ENCODE measurements at places on chromosomes 7 and 10.

- DNase-seq: no peak
Measured at GRCh38 chr7:18455606-18456005, 39.9 kb upstream of the HDAC9 start.

DNA sequence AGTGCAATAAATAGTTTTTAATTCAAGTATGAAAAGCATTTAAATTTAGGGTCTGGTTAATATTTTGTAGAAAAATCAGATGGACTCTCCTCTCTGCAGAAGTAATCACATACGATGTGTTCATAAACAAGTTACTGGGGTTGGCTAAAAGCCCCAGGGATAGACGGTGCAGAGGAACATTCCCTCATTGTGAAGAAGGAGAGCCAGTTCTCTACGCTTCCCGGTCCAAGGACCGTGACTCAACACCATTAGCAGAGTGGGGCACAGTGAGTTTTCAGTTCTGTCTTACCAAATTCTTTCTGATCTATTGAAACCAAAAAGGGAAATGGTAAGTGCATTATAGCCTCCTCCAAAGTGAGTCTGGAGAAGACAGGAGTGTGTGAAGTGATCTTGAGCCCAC, 327.8 kb downstream of the WDR37 start:
- DNase-seq: no peak

GRCh38 chr7:50866343-50867033, 83.8 kb upstream of the GRB10 start:
- peak; percentile 5 for DNase-seq

- DNase-seq: no peak
Measured at GRCh38 chr10:120749856-120750566, 101.2 kb upstream of the WDR11 start.

DNA sequence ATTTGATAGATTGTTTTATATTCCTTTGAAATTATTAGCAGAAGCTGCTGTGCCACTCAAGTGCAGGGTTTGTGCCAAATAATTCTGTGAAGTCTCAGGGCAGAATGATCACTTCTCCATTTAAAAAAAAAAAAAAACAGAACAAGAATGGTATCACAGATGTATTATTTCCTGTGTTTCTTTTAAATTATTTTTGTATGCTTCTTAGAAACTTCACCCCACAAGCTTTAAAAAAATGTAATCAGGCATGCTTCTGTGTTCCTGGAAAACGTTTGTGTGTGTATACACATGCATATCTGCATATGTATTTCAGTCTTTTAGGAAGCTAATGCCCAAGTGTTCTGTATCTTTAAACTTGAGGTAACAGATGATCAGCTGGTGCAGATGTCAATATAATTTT, 6.3 kb upstream of the CD36 start:
- DNase-seq: no peak

DNA sequence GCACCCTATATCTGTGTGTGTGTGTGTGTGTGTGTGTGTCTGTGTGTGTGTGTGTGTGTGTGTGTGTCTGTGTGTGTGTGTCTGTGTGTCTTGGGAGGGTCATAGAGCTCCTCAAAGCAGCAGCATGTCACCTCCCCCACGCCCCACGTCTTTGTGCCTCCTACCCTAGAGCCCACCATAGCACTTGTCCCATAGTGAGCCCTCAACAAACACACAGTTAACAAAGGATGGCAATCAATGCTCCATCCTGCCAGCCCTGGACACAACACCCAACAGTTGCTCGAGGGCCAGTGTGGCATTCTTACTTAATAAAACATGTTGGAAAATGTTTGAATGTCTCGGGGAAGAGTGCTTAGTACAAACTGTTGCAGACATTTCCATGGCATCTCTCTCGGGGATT, 30.5 kb downstream of the C10orf53 start:
- DNase-seq: no peak

DNA sequence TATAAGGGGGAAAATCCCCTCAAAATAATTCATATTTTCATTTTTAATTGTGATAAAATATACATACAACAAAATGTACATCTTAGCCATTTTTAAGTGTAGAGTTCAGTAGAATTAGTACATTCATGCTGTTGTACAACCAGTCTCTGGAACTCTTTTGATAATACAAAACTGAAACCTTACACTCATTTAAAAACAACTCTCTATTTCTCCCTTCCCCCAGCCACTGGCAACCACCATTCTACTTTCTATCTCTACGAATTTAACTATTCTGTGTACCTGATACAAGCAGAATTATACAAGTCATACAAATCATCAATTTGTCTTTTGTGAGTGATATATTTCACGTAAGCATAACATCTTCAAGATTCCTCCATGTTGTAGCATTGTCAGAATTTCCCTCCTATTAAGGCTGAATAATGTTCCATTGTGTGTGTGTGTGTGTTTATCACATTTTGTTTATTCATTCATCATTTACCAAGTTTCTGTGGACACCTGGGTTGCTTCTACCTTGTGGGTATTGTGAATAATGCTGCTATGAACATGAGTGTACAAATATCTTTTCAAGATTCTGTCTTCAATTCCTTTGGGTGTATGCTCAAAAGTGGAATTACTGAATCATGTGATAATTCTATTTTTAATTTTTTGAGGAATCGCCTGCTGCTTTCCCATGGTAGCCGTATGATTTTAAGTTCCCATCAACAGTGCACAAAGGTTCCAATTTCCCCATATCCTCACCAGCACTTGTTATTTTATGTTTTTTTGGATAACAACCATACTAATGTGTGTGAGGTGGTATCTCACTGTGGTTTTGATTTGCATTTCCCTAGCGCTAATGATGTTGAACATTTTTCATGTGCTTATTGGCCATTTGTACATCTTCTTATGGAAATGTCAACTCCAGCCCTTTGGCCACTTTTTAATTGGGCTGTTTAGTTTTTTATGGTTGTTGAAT, 4.7 kb upstream of the EBLN1 start:
- DNase-seq: no peak

GRCh38 chr10:101441541-101442455, 87.8 kb downstream of the BTRC start:
- DNase-seq: peak; percentile 44

DNA sequence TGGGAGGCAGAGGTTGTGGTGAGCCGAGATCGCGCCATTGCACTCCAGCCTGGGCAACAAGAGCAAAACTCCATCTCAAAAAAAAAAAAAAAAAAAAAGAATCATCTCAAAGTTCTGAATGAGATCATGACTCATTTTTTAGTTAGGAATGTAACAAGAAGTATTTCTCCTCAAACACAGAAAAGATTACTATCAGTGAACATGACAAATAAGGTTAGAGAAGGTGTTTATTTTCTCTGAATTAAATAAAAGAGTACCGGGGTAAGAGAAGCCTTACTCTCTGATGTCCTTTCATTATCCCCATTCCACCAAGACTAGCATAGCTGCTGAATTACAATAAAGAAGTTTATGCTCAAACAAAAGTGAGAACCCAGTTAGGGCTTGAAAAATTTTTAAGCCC, 50.1 kb downstream of the IPMK start:
- DNase-seq: no peak

GRCh38 chr10:91002656-91003055, 81.8 kb upstream of the ANKRD1 start:
- DNase-seq: no peak

DNA sequence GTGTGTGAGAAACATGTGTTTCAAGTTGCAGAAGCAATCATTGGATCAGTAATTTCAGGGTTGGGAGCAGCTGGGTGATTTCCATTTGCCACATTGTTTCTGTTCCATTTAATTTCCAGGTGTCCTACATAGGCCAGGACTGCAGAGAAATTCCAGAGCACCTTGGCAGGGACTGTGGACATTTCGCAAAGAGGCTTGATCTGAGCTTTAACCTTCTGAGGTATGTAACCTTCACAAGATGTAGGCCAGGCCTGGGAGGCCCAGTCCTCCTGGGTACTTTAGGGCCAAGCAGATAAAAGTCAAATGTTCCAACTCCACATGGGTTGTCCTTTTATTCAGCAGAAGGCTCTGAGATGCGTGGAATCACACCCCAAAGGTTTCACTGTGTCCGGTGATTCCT, 6.9 kb downstream of the LRMDA start:
- no peak for DNase-seq

DNA sequence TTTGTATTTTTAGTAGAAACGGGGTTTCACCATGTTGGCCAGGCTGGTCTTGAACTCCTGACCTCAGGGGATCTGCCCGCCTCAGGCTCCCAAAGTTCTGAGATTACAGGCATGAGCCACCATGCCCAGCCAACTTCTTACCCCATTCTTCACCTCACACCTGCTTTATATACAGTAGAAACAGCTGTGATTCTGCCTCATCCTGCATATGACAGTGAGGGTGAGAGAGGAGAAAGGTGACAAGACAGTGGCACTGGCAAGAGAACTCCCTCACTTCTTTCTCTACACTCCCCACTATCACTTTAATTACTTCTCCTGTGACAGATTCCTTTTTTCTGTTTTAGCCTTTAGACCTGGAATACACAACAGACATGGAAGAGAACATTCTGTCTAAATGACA, 61.8 kb upstream of the CAPZA2 start:
- no peak for DNase-seq

DNA sequence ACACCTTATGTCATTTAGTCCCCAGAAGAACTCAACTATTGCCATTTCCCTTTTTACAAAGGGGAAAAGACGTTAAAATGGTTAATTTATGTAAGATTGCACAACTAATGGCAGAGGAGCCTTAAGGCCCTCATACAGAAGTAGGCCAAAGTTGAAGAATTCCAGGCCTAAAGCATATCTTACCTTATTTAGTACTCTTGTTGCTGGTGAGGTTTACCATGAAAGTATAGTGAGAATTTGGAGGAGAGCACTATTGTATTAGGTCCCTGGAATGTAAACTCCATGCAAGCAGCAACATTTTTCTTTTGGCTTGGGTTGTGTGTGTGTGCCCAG, 731 bp upstream of the CRPPA start:
- no peak for DNase-seq

DNA sequence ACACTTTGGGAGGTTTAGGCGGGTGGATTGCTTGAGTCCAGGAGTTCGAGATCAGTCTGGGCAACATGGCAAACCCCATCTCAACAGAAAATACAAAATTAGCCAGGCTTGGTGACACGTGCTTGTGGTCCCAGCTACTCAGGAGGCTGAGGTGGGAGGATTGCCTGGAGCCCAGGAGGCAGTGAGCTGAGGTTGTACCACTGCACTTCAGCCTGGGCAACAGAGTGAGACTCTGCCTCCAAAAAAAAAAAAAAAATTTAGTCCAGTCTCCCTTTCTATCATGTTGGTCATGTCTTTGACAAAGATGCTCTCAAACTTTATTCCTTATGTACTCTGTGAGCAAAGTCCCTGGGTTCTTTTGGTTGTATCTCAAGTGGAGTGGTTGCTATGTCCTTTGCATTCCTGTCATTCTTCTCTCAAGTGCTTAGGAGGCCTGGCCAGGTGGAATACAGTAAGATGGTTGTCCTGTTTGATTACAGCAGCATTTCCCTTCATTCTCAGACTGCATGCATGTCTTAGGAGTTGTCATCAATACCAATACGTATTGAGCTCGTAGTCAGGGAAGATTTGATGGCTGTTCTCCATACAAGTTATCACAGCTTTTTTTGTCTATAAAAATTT, 85.7 kb downstream of the MMRN2 start:
- peak; percentile 58 for DNase-seq

DNA sequence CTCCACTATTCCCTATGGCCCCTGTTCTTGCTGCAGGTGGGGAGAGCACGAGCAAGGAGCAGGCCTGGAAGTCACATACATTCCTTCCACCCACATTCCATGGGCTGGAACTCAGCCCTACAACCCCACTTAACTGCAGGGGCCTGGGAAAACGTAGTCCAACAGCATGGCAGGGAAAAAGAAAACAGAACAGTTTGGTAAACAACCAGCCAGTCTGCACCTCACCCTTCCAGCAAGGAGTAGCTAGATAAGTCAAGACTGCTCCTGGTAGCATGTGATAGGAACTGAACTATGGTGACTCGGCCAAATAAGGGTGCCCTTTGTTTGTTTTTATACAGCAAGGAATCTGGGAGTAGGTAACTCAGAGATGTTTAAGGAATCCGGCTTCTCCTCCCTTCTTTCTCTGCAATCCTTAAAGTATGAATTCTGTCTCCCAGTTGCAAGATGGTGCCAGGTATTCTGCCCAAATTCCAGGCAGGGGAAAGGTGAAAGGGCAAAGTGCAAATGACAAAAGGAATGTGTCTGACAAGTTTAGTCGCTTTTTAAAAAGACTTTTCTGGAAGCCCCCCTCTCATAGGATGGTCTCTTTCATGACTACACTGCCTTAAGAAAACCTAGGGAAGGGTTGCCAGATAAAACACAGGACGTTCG, 311.7 kb upstream of the NEBL start:
- peak; percentile 25 for DNase-seq

DNA sequence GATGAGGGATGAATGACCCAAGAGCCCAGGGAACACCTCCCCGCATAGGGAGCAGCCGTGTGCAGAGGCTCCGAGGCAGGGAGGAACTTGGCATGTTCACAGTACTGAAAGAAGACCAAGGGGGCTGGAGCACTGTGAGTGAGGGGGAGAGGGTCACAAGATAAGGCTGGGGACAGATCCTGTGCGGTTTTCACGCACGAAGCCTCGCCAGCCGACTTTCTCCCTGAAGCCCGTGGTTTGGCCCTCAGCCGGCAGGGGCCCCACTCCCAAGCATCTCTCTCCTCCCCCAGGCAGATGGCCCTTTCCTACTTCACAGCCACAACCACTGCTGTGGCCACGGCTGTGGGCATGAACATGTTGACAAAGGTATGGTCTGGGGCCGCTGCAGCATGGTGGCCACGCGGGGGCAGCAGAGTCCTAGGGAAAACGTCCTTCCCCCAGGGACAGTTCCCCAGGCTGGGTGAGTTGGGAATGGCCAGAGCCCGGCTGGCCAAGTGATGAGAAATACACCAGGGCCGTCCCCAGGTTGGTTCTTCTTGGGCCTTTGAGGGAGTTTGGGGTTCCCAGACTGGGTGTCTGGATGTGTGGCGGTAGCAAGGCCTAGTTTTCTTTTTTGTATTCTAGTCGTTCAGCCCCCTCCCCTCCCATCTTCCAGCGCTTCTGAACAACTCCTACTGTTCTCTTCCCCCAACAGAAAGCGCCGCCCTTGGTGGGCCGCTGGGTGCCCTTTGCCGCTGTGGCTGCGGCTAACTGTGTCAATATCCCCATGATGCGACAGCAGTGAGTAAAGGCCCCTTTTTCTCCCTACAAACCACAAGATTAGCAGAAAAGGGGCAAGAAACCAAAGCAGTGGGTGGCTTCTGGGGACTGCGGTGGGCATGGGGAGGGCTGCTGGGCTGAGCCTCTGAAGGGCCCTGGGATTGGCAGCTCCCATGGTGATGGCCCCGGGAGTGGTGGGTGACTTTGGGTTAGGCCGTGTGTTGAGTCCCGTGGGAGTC, 14.4 kb upstream of the WBP1L start:
- peak; percentile 92 for DNase-seq

DNA sequence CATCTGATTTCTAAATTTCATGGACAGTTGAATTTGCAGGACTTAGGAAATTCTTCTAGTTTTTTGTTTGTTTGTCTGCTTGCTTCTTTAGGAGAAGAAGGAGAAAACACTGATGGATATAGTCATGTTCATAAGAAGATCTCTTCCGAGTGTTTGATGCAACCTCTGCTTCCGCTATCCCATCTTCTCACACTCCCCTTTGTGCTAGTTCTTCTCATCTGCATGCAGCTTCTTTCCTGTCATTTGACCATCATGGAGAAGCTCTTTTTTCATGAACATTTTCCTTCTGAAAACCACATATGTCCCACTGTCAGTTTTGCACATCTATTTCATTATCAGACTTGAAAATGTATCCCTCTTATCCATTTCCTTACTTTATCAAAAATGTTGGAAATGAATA, 346.9 kb upstream of the PRKCQ start:
- no peak for DNase-seq
